RWPE1 (cell line): ENCODE measurements at places on chromosomes 3 and 15.
A peak's percentile ranks its signal among the peaks of the same experiment; 100 is the strongest.

- no peak for DNase-seq
Observed at GRCh38 chr3:2653706-2654105, 456.5 kb downstream of the IL5RA start.

DNA sequence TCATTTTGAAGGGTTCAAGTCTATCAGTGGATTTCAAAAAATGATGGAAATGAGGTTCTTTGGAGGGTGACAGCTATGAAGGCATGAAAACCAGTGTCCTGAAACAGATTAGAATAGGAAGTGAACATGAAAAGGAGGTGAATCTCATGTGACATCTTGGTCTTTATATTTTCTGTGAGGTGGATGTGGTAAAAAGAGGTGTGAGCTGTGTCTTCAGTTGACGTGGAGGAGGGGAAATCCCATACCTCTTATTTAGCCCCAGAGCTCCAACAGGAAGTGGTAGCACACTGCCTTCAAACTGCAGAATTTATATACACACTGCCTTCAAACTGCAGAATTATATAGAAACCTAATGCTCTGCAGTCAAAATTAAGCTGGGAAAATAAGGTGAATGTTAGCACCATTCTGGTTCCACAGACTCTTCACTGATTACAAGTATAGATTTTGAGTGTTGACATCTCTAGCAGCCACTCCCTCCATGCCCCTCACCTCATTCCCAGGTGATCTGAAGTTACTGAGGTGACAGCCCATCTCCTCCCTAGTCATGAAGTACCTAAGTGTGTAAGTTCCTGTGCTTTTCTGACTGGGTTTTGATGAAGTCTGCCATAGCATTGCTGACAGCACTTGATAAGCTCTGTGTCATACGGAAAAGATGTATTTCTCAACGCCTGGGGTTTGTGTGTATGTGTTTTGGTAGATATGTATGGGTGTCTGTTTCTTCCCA lies 2.7 kb downstream of the RAB8B start:
- no peak for DNase-seq

DNA sequence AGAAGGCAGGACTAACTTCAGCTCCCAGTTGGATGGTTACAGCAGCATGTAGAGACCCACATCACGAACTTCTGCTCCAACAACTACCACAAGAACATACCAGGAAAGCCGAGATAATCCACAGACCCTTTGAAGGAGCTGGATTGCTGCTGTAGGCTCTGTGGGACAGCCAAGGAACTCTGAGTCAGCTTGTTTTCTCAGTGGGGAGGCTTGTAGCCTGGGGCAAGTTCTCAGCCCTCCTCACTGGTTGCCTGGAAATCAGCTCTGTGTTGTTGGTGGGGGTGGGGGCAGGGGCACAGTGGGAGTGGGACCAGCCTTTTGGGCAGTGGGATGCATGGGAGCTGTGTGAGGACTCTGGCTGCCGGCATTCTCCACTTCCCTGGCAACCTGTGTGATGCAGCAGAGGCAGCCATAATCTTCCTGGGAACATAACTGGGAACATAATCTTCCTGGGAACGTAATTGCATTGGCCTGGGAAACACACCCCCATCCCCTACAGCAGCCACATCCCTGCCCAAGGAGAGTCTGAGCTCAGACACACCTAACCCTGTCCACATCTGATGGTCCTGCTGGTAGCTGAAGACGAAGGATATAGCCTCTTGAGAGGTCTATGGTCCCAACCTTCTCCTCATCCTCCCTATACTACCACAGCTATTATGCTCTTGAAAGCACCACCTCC lies 153.1 kb downstream of the PEAK1 start:
- DNase-seq = no peak

DNA sequence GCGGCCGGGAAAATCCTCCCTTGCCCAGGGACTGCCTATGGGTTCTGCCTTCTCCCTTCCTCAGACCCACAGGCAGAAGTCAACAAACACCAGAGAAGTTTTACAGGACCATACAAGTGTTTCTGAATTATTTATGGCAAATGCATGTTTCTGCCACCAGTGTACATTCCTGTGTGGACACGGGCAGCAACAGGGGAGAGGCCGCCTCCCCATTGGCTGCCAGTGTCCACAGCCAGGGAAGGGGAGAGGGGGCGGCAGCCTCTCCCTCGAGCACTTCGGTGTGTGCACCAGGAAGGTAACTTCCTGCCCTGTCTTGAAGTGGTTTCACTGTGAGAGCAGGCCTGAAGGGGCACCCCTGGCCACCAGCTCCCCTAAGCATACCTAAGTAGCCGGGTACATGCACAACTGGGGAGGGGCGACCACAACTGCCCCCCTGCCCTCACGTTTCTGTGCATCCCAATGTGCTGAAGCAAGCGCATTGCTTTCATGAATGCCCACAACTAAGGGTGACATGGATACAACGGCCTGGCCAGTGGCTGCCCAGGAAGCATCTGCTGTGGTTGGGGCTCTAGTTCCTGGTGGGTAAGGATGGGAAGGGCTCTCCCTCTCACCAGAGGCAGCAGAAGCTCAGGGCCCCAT lies 14.8 kb upstream of the SHISA5 start:
- no peak for DNase-seq

DNA sequence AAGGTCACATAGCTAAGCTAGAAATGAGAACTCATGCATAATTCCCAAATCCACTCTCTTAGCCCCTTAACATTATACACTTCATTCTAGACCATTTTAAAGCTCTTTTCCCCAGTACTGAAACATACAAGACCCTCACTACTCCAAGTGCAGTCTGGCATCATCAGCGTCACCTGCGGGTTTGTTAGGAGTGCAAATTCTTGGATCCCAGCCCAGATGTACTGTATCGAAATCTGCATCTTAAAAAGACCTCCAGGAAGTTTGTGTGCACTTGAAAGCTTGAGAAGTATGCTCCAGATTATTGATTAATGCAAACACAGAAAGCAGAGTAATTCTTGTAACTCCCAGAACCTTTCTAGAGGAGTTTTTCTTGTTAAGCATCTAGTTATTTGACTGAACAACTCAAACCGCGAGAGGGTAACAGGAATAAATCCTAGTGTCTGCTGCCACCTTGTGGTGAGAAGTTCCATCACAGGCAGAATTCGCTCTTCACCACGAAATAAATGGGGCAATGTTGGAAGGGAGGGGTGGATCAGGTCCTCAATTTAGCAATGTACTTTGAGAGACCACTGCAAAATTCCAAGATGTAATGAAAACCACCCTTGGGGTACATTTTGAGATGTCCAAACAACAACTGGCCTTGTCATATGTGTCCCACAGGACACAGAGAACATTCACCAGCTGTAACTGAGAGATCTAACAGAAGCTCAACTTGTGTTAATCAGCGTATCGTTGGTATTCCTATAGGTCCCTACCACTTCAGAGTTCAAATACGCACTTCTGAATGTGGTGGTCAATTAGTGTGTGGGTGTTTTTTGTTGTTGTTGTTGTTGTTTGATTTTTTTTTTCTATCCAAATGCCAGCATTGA lies 583 bp upstream of the C3orf49 start:
- DNase-seq = peak; percentile 41

DNA sequence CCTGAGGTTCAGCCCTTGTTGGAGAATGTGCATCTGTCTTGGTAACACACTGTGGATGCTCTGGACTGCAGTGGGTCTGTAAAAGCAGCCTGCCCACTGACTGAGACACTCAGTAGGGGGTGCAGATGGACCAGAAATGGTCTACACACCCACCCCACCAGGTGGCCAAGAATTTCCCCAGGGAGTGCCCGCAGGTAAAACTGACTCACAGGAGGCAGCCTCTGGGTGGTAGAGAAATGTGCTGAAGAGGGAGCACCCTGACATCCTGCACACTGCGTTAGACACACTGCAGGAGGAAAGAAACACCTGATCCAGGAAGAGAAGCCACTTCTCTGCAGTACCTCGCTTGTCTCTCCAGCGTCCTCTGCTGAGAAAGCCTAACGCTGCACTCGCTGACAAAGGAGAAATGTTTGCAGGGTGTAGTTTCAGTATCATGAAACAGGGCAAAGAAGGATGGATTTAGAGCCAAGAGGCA lies 109.5 kb upstream of the ABHD17C start:
- DNase-seq = peak; percentile 54

DNA sequence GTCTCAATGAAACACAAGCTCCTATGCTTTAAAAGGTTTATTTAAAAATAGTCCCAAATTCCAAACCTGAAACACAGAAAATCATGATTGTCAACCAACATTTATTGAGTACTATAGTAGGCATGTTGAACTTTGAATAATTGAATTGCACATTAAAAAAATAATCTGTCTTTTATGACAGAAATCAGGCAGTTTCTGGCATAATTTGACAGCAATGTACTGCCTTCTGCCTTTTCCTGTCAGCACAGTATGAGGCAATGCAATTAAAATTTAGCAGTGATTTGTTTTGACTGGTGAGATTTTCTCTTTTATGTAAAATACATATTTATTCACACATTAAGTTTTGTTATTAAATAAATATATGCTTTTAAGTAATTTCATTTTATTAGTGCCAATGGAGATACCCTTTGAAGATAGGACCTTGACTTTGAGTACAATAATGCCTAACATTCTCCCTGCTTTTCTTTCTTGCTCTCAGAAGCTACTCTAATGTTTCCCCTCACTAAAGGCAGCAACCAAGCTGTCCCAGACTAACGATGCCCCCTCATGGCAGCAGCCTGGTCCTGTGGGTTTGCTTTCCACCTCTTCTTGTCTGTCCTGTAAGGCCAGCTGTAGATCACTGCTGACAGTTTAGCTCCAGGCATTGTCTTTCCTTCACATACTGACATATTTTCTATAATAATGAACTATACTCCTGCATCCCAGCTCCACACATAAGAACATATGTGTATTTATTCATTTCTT lies 346.7 kb downstream of the IL20RB start:
- DNase-seq = no peak

- DNase-seq = no peak
Observed at GRCh38 chr15:58409861-58410260, 21.9 kb upstream of the LIPC start.

DNA sequence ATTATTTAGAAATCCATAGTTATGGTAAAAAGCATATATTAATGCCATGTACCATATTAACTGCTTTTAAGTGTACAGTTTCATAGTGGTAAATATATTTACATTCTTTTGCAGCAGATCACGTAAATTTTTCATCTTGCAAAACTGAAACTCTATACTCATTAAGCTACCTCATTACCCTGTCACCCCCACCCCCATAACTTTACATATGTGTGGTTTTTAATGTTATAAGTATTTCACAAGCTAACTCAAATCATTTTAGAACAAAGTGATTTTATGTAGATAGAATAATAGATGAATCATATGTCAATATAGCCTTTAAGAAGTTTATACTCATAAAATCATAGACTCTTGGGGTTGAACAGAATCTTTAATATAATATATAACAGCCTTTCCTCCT lies 7.1 kb upstream of the TP63 start:
- DNase-seq = no peak

GRCh38 chr3:65540666-65541065 lies 498.1 kb downstream of the MAGI1 start:
- DNase-seq = no peak

DNA sequence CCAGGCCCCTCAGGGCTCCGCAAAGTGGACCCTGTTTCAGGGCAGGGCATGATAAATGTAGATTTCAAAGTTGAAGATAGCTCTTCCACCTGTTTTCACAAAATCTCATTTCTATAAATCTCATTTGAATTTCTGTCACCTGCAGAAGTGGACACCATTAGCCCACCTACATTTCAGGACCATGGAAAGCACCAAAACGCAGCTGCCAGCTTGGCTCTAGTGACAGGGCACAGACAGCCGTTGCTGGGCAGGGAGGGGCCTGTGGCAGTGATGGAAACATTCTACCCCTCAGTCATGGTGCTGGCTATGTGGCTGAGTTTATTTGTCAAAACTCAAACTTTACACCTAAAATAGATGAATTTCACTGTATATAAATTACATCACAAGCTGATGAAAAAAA lies 40.4 kb downstream of the PRR23E start:
- peak; percentile 32 for DNase-seq

DNA sequence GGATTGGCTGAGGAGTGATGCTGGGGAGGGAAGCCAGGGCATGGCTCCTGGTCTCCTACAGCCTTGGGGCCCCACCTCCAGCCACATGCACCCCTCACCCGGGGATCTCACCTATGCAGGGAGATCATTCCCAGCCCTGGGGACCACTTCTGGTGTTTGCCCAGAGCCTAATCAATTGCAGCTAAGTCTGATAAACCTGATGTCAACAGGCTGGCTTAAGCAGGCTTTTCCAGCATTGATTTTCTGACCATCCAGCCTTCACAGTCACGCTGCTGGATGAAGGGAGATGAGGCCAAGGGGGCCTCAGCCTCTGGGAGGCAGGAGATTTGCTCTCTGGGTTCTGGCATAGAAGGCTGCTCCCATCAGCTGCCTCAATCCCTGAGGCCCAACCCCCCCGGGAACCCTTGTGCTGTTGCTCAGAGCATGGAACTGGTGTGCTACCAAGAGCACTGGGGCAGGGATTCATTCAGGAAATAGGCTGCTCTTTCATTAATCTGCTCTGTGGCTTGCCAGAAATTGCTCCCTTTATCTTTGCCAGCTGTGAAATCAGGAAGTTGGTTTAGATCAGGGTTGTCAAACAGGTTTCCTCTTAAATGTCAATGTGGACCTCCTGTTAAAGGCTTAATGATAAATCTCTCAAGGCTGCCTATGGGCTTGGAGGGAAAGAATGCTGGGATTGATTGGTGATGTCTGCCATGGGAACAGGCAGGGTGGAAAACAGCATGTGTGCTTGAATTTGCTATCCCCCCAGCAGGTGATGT lies 19.0 kb downstream of the FAM3D start:
- no peak for DNase-seq

- DNase-seq = no peak
Observed at GRCh38 chr3:119558626-119559317, 642 bp downstream of the CD80 start.

DNA sequence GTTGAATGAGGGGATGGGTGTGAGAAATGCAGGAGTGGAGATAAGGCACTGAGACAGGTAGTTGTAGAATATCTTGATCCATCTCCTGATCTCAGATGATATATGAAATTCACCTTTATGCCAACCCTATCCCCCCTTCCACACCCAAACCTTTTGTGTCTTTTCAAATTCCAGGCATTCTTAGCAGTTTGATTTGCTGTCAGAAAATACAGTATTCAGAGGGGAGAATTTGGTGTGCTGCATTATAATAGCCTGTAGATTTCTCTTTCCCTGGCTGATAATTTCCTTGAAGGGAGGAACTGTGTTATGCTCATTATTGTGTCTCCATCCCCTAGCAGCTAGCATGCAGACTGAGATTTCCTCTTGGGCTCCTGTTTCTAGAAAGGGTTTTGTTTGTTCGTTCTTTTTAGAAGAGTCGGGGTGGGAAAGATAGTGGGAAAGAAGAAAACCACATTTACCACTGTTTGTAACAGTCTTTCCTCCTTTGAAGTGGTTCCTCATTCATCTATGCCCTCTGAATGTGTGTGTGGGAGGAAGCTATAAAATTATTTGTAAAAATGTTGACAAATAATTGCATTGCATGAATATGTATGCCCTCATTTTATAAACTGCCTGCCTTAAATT lies 373.4 kb downstream of the DIPK2A start:
- DNase-seq = no peak

DNA sequence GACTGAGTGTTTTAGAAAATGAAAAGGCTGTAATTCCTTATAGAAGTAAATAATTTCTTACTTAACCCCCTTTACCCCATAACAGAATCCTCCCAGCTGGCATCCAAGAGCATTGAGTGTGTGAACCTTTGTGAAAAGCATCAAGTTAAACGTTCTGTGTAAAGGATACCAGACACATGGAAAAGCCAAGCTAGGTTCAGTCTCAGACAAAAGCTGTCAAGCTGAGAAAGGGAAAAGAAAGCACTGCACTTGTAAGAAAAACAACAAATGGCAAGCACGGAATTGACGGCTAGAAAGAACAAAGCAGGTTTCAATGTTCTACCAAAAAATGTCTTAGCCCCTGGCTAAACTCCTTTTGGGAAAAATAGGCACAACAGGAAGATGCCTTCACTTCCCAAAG lies 176.5 kb downstream of the FHIT start:
- no peak for DNase-seq
